Articular chondrocyte of knee joint (primary cell): ENCODE measurements at places on chromosomes 3 and 15. TPM values are rescaled to one million over a fixed set of nuclear protein-coding genes. Genes with fewer than 3 reads are reported as not detected.

Gene RETNLB
- total RNA-seq: not detected in 2 replicates

Gene ERC2
- total RNA-seq: 0.11 TPM in 1 of 2 replicates, not detected in the other

Gene C3orf49
- total RNA-seq: not detected in 2 replicates

Gene TMEM212
- total RNA-seq: not detected in 2 replicates

Gene TYRO3
- total RNA-seq: 4.8 and 7.3 TPM in 2 replicates

Gene NT5DC2
- total RNA-seq: 31.9 and 41.2 TPM in 2 replicates

Gene AQP9
- total RNA-seq: 0.11 and 0.52 TPM in 2 replicates

Gene CD80
- 0.32 TPM in 1 of 2 replicates, not detected in the other for total RNA-seq

Gene ULK3
- total RNA-seq: 16.9 and 18.3 TPM in 2 replicates

Gene MYO5C
- 0.52 and 1.2 TPM in 2 replicates for total RNA-seq

Gene TMEM108
- under 0.01 TPM in 1 of 2 replicates, not detected in the other for total RNA-seq

Gene CCR5
- total RNA-seq: under 0.01 TPM in 1 of 2 replicates, not detected in the other

Gene SKOR1
- total RNA-seq: 0.11 and 0.13 TPM in 2 replicates

Gene SCN5A
- total RNA-seq: under 0.01 TPM in 2 replicates

Gene PRTG
- total RNA-seq: 3.0 and 3.4 TPM in 2 replicates

Gene FAM162A
- 23.8 and 26.4 TPM in 2 replicates for total RNA-seq

Gene IL17RE
- 1.1 and 1.4 TPM in 2 replicates for total RNA-seq

Gene NEDD4
- total RNA-seq: 27.7 and 30.5 TPM in 2 replicates

Gene SUSD5
- total RNA-seq: 23.9 and 31.5 TPM in 2 replicates

Gene PEX5L
- total RNA-seq: 0.13 and 1.2 TPM in 2 replicates

Gene CFAP100
- total RNA-seq: not detected in 2 replicates

Gene LYZL4
- total RNA-seq: not detected in 2 replicates

Gene KBTBD13
- not detected in 2 replicates for total RNA-seq

Gene GOLGA6B
- total RNA-seq: not detected in 2 replicates

Gene RBPMS2
- total RNA-seq: 0.97 and 2.1 TPM in 2 replicates

Gene TM4SF4
- total RNA-seq: 0.86 and 0.91 TPM in 2 replicates

Gene ANKUB1
- total RNA-seq: not detected in 2 replicates

Gene ZMYND10
- 2.0 and 4.2 TPM in 2 replicates for total RNA-seq

Gene SLC9C1
- under 0.01 TPM in 1 of 2 replicates, not detected in the other for total RNA-seq

Gene SNX22
- 0.13 and 0.32 TPM in 2 replicates for total RNA-seq

Gene CGGBP1
- 86.2 and 86.8 TPM in 2 replicates for total RNA-seq

Gene PLXNA1
- total RNA-seq: 48.2 and 62.9 TPM in 2 replicates

Gene MINAR1
- total RNA-seq: 1.2 and 1.7 TPM in 2 replicates

Gene EOMES
- not detected in 2 replicates for total RNA-seq

Gene LSM3
- 10.8 and 11.6 TPM in 2 replicates for total RNA-seq

Gene RGMA
- total RNA-seq: 2.9 and 4.1 TPM in 2 replicates

Gene CHRNB4
- not detected in 2 replicates for total RNA-seq

Gene TPRG1
- 3.7 and 4.3 TPM in 2 replicates for total RNA-seq

Gene ARF4
- total RNA-seq: 278 and 311 TPM in 2 replicates

Gene SOX2
- not detected in 2 replicates for total RNA-seq

Gene SCN10A
- not detected in 2 replicates for total RNA-seq

Gene C3orf22
- total RNA-seq: not detected in 2 replicates
